NCI-H446 treated with DMSO at 0.1 percent for 48 hours (cell line): ENCODE measurements at places on chromosomes 12 and 14.

DNA sequence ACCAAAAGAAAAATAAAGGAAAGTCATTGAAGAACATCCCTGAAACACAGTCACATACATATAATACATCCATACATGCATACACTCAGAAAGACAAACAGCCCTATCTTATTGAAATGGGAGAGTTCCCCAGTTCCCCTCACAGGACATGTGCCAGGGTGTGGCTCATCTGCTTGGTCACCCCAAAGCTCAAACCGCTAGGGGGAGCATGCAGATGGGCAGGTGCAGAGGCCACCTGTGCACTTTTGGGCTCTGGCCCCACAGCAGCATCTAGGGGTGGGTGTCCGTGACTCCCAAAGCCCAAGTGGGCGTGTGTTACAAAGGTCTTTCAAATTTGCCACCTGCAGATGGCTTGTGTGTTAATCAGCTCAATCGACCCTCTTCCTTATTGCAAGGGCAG is 75.2 kb downstream of the CMAS start:
- no peak for DNase-seq

- no peak for DNase-seq
These were observed 71.4 kb downstream of the MNAT1 start for GRCh38 chr14:60805841-60806430.

- DNase-seq, result no peak
These were observed 1356.9 kb downstream of the TMEM121 start for GRCh38 chr14:106883218-106883692.

DNA sequence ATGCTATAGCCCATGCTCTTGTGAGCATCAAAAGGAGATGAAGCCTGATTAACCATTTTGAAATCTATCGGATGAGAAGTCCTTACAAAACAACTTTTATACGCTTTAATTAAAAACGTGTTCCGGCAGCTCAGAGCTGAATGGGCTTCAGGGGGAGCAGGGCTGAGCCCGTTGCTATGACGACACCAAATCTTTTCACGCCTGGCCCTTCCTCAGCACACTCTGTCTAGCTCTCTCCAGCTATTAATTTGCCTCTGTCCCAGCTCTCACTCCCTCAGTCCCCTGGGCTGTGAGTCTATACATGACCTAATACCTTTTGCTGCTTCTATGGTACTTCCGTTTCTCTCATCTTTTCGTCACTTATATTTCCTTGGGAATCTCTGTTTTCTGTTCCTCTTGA is 15.8 kb downstream of the FOXA1 start:
- DNase-seq, result no peak

- DNase-seq, result peak; percentile 42
These were observed 117.1 kb downstream of the SLC25A47 start for GRCh38 chr14:100440207-100440631.

DNA sequence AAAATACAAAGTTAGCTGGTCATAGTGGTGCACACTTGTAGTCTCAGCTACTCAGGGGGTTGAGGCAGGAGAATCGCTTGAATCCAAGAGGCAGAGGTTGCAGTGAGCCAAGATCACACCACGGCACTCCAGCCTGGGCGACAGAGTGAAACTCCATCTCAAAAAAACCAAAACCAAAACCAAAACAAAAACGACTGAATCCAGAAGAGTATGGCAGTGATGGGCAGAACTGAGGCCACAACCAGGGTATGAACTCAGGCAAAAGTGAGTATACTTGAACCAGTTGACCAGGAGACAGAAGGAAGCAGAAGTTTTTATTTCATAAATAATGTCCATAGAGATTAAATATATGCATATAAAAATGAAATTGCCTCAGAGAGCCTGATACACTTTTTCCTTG is 620.0 kb upstream of the SEL1L start:
- no peak for DNase-seq

GRCh38 chr12:89259821-89260220 is 92.5 kb downstream of the DUSP6 start:
- no peak for DNase-seq

- no peak for DNase-seq
These were observed 4.2 kb downstream of the TDP1 start for GRCh38 chr14:89959853-89960445.

DNA sequence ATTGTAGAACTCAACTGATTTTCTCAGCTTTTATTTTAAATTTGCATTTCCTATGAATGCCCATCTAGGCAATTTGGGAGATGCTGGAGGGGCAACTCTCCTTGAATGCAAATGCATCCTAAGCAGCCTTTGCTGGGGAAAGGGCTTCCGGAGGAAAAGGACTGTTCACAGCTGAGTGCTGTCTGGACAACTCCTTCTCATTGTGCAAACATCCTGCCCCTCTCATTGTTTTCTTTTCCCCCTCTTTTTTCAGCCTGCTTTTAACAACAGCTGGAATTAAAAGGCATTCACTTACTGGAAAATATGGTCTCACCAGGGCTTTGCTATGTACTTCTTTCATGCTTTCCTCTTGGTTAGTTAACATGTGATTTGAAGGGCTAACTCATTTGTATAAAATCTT is 397.8 kb downstream of the FUT8 start:
- DNase-seq, result no peak

DNA sequence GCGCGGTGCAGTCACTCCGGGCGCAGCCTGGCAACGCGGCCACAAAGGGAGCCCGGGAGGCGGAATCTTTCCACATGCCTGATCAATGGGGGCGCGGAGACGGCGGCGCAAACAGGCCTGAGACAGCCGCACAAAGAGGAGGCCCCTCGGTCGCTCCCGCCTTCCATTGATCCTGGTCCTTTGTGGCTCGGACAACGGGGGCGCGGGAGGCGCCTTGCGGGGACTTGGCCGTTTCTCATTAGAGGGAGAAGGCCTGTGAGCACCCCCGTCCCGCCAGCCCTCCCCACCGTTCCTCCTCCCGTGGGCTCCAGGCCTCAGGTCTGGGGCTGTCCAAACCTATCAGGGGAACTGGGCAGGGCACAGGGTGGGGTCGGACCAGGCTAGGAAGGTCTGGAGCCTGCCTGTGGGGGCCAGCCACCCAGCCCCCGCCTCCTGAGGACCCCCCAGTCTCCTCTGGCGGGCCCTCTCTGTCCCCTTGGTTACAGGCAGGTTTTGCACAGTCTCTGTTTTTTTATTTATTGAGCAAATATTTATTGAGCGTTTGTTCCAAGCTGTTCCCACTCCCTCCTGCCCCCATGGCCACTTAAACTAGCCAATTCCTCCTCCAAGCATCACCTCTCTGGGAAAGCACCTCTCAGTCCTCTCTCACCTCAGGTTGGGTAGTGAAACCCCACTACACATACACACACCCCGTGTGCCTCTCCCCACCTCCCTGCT is 29.0 kb upstream of the MSI1 start:
- no peak for DNase-seq

- no peak for DNase-seq
These were observed 57.8 kb downstream of the GTF2A1 start for GRCh38 chr14:81162941-81163340.

- no peak for DNase-seq
These were observed 216.6 kb upstream of the LHX5 start for GRCh38 chr12:113688313-113688712.

DNA sequence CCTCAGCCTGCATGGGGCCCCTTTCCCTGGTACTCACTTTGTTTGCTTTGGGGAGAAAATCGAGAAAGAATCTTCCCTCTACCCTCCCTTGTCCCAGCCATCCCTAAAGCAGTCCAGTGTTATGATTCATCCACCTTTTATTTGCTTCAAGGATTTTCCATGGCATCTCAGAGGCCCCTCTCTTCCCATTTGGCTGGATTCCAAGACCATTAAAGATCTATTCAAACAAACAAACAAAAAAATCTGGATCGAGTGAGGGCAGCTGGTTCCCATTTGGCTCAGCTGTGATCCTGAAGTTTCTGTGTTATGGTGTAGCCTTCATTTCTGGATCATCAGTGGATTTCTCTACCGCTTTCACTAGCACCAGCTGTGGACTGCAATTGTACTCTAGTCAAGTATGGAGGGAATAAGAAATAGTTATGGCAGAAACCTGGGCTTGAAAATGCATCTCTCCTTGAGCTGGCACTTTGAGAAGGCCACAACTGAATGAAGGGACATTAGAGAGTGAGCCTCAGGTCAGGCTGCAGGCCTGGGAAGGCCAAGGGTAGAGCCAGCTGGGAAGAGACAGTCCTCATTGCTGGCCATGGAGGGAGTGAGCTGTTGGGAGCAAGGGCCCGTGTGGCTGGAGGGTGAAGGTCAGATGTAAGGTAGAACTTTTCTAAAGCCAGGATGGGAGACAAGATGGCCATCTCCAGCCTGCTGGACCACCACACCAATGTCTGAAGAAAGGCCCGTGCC is 13.7 kb downstream of the KRT71 start:
- DNase-seq, result no peak

GRCh38 chr12:65673732-65674131 is 150.6 kb upstream of the HMGA2 start:
- DNase-seq, result no peak

DNA sequence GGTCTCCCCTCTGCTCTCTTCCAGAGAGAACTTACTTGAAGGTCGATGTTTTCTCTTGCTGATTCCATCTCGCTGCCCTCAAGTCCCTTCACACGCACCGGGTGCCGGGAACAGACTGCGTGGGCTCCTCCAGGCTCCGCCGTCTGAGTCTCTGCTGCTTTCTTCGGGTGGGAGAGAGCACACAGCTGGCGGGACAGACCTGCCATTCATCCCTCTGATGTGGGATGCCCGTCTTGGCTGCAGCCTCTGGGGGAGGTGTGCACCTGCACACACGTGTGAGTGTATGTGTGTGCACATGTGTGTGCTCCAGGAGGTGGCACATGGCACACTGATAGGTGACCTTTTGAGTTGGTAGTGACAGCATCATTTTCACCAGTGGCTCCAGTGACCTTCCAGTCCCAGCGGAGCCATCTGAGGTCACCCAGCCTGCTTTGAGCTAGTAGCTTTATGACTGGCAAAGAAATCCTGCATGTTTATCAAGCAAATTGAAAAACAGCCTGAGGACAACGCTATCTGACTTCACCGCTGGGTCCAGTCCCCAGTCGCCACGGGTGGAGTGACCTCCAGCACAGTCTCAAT is at the start of gene NINJ2:
Gene NINJ2 (minus strand): TSS at position 153 of the 579 bp plus-strand sequence. CDS start 85 bp downstream, at position 68.
- DNase-seq, result no peak

- no peak for DNase-seq
These were observed 15.0 kb downstream of the COQ5 start for GRCh38 chr12:120514002-120514401.

GRCh38 chr12:109656743-109657142 is 56.9 kb upstream of the FAM222A start:
- DNase-seq, result no peak

GRCh38 chr14:33317675-33318074 is 379.0 kb downstream of the NPAS3 start:
- DNase-seq, result no peak

GRCh38 chr12:88896958-88897357 is 316.7 kb upstream of the KITLG start:
- DNase-seq, result no peak

DNA sequence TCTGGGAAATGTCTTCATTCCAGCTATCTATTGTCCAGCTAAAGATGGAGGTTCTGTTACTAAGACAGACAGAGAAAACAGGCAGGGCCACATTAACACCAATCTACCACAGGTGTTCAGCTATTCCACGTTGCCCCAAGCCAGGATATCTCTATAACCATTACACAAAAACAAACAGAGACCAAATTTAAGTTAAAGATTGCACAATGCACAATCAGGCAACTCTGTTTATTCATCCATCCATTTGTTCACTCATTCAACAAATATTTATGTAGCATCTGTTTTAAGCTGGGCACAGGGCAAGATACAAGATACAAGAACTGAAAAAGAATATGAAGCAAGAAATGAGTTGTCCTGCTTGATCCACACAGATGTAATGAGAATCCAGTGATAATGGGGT is 629.0 kb downstream of the MED13L start:
- DNase-seq, result no peak

DNA sequence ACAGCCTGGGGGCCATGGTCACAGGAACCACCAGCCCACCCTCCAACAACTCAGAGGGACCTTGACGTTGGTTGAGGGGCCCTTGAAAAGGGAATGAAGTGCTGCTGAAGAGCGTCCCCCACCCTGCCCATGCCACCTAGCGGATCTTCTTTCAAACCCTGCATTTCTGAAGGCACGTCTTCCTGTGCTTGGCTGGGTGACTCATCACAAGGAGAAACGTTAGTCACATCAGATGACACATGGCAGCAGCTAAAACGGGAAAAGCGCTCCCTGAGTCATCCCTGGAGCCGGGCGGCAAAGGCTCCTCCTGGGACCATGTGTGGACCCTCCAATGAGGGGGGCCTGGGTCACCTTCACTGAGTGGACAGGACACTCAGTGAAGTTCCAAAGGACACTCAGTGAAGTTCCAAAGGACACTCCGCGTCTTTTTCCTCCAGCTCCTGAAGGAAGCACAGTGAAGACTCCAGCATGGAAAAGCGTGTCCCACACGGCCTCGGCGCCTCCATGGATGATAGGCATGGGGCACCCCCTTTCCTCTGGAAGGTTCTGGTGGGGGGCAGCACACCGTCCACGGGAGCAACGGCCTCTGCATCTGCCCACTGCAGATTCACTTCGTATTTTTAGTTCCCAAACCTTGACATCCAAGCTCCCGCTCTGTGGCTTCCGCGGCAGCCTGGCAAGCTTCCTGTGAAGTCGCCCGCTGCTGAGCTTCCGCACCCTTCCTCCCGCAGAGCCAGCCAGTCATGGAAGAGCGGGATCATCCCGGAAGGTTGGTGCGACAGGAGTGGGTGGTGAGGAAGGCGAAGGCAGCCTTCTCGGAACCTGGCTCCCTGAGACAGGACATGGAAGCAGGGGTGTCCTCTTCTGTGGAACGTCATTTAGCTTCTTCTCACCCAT is 383.4 kb downstream of the VRK1 start:
- DNase-seq, result no peak

GRCh38 chr12:72146495-72146894 is 125.7 kb upstream of the TRHDE start:
- no peak for DNase-seq

DNA sequence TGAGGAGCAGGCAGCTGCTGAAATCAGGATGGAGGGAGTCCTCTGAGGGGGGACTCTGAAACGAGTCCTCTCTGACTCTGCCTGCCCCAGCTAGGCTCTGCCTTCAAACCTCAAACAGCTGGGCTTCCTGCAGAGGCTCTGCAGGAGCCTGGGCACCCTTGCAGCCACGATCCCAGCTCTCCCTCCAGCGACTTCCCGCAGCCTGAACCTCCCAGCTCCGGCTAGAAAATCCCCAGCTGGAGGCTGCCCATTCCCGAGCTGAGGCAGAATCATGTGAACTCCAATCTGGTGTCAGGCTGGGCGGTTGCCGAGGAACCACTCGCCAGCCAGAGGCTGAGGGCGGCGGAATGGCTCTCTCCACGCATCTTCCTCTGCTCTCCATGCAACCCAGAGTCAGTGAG is at the start of gene GPR68:
Gene GPR68 (minus strand): TSS at position 204 of the 401 bp plus-strand sequence. CDS start 9,654 bp downstream, outside the sequence.
- peak; percentile 44 for DNase-seq
